ENCODE measurements at places on chromosomes 2 and 18. TPM values are rescaled to one million over a fixed set of nuclear protein-coding genes. Genes with fewer than 3 reads are reported as not detected.
A peak's percentile ranks its signal among the peaks of the same experiment; 100 is the strongest.

DNA sequence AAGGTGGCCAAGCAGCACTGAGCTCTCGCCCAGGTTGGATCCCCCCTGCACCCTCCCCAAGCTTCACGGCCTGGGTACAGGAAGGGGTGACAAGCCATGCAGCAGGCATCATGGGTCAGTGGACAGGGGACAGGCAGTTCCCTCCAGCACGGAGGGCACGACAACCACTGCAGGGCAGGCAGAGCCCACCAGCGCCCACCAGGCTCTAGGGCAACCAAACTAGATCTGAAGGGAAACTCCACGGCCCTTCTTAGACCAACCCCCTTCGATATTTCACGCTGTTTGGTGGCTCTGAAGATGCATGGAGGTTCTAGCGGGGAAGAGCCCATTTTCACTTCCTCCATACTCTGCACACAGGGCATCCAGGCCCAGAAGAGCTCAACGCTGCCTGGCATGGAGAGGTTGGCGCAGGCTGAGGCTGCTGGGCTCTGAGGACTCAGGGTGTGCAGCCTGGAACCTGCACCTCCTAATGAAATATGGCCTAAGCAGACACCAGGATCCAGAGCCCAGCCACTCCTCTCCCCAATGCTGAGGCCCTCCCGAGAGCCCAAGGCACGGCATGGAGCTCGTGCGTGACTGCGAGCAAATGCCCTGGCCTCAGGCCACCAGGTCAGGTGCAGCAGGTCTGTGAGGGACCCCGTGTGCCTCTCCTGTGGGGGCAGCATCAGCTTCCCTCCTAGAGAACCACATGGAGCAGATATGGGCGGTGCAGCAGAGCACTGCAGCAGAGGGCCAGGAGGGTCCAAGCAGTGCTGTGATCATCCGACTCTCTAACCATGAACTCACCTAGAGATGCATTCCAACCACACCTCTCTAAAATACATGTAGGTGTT, 8.7 kb upstream of the MTERF4 start:
- no peak for DNase-seq

- no peak for DNase-seq
Observed at GRCh38 chr2:199693861-199694260, 157.1 kb downstream of the FTCDNL1 start.

- no peak for DNase-seq
Observed at GRCh38 chr2:203835420-203835819, 32.2 kb upstream of the CTLA4 start.

- no peak for DNase-seq
Observed at GRCh38 chr2:120461092-120461491, 115.2 kb downstream of the INHBB start.

DNA sequence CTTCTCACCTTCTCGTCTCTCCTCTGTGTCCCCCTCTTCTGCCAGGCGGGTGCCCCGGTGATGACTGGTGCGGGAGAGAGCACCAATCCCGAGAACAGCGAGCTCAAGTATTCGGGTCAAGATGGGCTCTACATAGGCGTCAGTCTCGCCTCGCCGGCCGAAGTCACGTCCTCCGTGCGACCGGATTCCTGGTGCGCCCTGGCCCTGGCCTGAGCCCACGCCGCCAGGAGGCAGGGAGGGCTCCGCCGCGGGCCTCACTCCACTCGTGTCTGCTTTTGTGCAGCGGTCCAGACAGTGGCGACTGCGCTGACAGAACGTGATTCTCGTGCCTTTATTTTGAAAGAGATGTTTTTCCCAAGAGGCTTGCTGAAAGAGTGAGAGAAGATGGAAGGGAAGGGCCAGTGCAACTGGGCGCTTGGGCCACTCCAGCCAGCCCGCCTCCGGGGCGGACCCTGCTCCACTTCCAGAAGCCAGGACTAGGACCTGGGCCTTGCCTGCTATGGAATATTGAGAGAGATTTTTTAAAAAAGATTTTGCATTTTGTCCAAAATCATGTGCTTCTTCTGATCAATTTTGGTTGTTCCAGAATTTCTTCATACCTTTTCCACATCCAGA, 31.3 kb downstream of the GATA6 start:
- DNase-seq: no peak

DNA sequence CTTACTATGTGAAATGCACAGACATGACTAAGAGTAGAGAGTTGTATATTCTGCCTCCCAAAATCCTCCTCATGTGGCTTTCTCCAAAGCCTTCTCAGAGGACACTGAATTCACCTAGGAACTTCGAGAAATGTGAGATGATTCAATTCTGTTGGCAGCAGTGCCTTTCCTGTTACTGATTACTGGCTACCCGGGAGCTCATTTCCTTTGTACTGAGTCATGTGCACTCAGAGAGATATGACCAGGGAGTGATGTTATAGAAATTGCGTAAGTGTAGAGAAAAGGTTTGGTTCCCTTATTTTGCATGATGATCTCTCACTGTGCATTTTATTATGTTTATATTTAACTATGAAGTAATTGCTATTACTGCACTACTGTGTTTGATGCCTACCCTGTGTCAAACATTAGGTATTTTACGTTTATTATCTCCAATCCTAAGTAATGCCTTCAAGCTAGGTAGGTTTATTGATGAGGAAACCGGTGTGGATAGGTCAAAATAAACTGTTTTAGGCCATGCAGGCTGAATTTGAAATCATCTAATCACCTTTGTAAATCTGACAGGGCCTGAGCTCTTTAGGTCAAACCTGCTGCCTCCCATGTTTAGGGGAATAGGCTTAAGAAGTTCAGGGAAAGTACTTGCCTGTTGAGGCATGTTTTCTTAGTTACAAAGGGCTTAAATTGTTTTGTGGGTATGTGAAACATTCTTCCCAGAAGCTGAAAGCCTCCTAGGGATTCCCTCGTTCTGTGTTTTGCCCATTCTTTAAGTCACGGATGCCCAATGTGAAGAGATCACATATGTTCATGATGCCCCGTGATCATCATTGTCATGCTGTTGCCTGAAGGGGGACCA, 86.8 kb downstream of the FMNL2 start:
- DNase-seq: no peak

DNA sequence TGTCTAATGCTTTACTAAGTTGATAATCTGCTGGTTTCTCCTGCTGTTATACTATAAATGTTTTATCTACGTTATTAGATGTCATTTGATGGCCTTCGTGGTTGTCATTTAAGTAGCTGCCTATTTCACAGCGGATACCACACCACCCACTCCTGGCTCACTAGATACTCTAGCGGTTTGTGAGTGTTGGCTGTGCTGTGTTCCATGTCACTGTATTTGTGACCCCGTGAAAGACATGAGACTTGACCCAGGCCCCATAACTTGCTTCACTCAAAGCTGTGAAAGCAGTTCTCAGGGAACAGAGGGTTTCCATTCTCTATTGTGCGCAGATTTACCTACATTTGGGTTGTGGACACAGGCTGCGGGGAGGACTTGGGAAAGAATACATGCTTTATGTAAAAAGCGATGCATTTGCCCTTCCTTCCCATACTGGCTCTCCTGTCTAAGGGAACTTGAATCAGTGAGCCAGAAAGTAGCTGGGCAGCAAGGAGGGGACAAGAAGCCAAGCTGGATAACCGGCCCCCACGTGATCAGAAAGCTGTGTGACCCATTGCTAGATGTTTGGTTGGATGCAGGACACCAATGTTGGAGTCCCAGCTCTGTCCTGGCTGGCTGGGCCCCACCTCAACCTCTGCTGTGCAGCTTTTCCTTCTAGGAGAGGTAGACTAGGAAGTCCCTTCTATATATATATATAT, 52.2 kb downstream of the PLB1 start:
- DNase-seq: no peak

DNA sequence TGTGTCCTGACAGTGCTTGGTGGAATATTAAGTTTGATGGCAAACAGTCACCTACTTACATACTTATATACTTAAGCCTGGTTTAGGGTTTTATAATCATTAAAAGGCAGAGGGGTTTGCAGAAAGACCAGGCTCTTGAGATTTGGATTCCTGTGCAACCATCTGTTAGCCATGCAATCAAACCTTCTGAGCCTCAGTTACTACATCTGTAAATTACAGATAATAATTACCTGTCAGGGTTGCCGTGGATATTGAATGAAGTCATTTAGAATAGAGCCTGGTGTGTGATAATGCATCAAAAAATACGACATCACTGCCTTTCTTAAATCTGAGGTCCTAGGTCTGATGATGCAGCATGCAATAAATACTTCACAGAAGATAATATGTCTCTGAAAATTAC, 152.9 kb downstream of the ARHGAP28 start:
- DNase-seq: no peak

- DNase-seq: no peak
Observed at GRCh38 chr18:64851726-64852125, 702.8 kb upstream of the LINC00305 start.

GRCh38 chr18:58615140-58616132, 13.5 kb downstream of the ALPK2 start:
- DNase-seq: peak; percentile 64

GRCh38 chr18:38923126-38923525, 1357.5 kb upstream of the CELF4 start:
- no peak for DNase-seq

DNA sequence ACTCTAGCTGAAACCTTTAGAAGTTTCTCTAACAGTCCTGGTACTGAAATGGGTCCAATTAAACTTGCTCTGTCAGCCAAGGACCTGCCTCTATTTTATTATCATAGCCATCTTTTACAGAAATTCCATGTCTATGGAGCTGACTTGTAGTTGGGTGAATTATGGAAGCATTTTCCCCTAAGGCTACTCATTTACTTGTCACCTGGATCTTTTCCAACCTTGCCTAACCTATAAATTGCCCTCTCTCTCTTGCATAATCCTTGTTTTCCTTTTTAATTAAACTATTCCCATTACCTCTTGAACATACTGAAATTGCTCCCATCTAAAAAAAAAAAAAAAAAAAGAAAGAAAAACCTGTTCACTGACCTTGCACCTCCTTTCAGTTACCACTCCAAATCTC, 74.6 kb upstream of the DOK6 start:
- DNase-seq: no peak

- no peak for DNase-seq
Observed at GRCh38 chr18:74940856-74941255, 268.1 kb downstream of the PTGR3 start.

GRCh38 chr2:102235042-102235473, 48.2 kb downstream of the IL1RL2 start:
- no peak for DNase-seq

DNA sequence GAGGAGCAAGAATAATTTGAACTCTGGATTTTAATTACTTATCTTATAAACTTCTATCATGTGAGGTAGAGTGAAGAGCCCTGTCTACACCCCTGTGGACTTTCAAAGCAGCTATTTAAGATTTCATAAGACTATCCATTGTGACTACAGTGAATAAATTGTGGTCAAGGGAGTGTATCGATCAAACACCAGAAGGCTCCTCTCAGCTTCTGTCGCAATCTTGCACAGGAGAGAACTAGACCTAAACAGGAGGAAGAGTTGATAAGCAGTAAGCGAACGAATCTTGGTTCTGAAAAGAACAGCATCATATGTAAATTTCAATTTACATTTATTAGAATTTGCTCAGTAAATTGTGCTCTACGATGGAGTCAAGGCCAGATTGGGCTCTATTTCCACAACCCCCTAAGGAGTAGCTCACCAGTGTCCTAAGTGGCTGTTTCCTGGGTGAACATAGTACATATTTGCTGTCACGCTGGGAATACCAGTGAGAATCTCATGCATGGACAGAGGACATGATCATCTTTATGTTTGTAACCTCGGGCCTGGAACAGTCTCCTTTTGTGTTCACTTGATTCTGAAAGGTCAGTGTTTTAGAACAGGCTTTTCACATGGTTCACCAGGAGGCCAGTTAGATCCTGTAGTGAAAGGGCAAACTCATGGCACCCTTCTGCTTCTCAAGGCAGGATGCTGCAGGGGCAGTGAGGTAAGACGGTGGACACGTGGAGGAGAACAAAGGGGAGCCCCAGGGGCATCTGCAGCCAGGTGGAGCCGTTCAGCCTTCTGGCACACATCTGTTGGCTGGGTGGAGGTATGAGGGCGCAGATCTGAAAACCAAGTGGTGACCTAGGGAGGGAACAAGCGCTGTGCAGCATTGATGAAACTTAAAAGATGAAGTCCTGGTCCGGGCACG, 33.3 kb downstream of the NPAS2 start:
- DNase-seq: no peak

- no peak for DNase-seq
Observed at GRCh38 chr2:102025016-102025501, 33.3 kb downstream of the IL1R2 start.

DNA sequence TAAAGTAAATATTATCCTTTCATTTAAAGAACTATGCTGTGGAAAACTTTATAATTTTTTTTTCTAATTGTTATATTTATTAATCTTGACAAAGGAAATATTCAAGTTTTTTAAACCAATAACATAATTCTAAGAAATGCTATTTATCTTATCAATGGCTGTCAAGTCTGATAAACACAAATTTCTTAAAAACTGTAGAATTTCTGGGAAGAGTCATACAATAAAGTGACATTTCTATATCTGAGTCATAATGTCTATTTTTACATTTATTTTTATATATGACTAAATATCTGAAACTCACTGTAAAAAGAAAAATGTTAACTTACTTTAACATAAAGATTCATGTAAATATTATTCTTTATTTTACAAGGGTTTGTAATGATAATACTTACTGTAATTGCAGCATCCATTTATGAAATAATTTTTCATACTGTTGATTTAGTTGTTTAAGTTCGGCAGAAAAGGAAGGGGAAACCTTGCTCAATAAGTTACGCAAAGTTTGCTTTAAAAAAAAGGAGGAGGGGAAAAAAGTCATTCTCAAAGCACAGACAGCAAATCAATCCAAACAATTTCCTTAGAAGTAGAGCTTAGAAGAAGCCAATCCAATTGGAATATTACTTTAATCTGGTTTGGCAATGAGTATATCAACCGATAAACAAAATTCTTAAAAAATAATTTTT, 32.4 kb downstream of the ORC2 start:
- DNase-seq: no peak

DNA sequence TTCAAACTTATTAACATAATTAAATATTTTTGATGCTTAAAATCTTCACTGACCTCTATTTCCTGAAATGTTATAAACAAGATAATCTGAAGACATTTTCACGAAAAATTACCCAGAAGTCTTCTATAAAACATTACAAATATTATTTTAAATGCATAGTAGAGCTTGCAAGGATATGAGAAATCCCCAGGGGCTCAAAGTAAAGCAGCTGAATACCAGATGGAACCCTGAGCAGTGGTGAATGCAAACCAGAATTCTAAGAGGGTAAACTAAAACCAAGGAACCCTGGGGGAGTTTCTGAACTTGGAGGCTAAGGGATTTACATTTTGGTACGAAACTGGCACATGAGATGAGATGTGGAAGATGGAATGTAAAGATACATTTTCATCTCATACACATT, 83.6 kb downstream of the FSHR start:
- no peak for DNase-seq

GRCh38 chr2:169743549-169743948, 9.9 kb downstream of the KLHL23 start:
- no peak for DNase-seq

- no peak for DNase-seq
Observed at GRCh38 chr2:104871972-104872865, 18.3 kb downstream of the POU3F3 start.

Gene OTOS
- total RNA-seq: not detected

Gene HOXD13
- not detected for total RNA-seq

Gene RAB11FIP5
- 10.7 TPM for total RNA-seq

Gene DLX2
- total RNA-seq: not detected

Gene EFR3B
- total RNA-seq: 0.46 TPM

Gene CD8A
- 2.8 TPM for total RNA-seq

Gene PLEK
- total RNA-seq: 0.48 TPM

Gene TEKT4
- not detected for total RNA-seq

Gene BCL2L11
- 214 TPM for total RNA-seq
